Prostate gland (tissue), 2 donors: ENCODE measurements at places on chromosomes 2 and 18.

DNA sequence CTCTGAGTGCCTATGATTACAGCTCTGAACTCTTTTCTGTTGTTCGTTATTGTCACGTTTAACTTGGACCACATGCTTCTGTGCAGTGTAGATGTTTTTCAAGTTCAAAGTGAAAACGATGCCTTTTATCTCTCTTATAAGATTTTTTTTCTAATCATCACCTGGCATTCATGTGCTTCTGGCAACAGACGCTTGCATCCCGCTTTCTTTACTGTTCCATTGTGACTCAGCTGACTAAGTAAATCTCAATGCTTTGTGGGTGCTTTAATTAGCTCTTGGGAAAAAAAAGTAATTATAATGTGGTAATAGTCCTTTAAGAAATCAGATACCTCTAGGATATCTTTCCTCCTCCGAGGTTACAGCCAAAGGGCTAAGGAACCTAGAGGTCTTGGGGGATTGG lies 31.2 kb upstream of the RMP24 start:
- no peak for DNase-seq

GRCh38 chr2:240508832-240509545 lies 48.8 kb downstream of the ANKMY1 start:
- DNase-seq: peak; percentile 2

GRCh38 chr2:65608466-65608865 lies 176.1 kb upstream of the SPRED2 start:
- no peak for DNase-seq

GRCh38 chr2:216519154-216519762 lies 20.6 kb downstream of the RPL37A start:
- peak; percentile 85 for DNase-seq

DNA sequence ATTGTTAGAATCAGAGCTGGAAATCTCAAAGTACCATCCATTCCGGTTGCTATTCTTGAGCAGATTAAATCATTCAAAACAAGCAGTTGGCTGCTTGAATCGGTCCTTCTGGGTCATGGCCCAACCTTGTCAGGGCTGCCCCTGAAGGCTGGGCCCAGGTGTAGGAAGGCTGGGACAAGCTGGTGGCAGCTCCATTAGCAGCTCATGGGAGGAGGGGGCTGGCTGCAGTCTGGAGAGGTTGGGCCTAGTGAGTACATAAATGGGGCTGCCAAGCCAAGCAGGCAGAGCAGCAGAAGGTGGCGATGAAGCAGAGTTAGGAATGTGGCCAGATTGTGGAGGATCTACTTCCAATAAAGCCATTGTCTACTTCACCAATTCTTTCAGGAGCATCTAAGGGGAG lies 81.4 kb downstream of the ADCYAP1 start:
- DNase-seq: no peak

DNA sequence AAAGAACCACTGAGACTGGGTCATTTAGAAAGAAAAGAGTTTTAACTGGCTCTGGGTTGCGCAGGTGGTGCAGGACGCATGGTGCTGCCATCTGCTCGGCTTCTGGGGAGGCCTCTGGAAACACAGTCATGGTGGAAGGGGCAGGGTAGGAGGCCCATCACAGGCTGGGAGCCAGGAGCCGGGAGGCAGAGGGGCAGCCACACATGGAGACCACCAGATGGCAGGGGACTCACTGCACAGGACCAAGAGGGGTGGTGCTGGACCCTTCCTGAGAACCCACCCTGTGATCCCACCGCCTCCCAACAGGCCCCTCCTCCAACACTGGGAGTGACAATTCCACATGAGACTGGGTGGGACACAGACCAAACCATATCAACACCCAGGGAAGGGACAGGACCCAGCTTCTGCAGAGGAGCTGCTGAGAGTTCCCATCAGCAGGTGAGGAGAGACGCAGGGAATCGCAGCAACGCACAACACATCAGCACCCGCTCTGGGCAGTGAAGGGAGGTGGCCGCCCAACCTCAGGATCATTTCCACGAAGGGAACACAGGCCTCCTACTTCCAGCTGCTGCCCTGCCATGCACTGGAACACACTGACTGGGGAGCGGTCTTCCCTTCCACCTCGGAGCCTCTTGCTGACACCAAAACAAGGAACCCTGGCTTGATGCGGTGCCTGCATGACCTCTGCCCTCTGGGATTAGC lies 130.7 kb downstream of the TPO start:
- no peak for DNase-seq

DNA sequence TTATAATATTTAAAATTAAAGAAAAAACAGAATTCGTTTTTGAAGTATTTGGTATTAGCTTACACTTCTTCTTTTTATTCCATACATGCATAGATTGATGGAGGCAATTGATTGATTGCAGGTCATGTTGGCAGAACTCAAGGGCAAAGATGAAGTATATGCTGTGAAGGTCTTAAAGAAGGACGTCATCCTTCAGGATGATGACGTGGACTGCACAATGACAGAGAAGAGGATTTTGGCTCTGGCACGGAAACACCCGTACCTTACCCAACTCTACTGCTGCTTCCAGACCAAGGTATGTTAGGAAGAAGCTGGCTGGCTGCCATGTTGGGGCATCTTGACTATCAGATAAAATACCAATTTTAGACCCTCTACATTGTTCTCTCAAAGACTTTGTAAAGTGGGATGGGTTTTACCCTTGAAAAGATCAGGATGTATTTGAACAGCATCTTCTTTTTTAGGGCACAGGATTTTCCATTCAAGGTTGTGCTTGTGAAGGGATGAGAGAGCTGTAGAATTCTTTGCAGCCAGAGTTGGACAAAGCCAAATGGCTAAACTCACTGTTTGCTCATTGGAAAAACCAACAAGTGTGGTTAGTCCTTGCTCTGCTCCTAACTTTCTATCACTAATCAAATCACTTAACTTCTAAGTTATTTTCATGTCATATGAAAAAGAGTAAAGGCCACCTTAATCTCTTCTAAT lies 286.8 kb upstream of the EPAS1 start:
- DNase-seq: no peak

DNA sequence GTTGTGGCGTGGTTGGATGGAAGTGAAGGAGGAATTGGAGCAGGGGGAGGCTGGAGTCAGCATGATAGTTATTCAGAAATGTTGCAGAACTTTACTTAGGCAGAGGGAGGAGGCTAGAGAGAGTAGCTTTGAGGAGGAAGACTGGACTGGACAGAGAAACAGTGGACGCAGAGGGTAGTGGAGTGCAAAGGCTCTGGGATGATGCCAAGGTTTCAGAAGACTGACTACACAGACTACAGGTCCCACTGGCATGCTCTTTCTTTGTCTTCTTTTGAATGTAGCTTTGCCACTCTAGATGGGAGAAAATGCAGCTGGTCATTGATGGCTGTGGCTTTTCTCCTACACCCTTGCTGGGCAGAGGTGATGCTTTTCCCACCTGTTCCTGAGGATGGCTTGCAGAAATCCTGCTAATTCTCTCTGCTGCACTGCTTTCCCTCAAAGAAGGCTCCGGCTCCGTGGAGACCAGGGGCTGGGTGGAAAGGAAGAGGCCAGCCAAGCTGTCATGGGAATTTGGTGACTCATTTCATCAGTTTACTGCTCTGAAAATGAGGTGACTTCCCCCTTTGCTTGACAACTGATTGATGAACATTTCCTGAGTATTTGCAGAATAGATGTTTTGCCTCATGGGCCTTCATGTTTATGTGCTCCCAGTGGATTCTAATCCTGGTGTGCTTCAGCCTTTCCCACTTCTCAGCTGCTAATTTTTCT lies 42.4 kb downstream of the MEIS1 start:
- no peak for DNase-seq

DNA sequence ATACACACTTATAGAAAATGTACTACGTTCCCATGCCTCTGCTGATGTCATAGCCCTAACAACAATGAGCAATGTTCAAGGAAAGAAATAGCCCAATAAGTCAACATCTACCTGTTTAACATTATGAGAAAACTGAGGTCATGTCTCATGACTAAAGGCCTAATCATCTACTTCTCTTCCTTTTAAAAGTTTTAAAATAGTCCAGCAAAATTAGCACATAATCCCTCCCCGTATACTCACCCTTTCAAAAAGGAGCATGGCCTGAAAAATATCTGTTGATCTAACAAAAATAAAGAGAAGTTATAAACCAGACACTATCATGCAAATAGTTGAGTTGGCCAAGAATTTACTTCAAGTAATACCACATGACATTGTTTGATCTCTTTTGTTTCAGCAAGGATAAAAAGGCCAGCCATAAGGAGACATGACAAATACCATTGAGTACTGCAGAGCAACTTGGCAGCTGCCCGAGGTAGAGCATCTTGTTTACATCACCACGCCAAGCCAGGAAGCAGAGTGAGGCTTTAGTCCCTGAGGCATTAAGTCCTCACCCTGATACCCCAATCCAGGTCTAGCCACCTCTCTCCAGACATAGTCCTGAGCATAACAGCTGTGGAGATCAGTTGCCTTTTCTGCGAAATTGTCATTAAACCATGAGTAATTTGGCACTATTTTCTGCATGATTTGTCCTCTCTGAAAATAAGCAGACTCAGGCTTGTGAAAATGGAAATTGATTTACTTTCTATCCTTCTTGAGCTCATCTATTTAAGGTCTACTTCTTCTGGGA lies 137.4 kb upstream of the ETAA1 start:
- DNase-seq: no peak

DNA sequence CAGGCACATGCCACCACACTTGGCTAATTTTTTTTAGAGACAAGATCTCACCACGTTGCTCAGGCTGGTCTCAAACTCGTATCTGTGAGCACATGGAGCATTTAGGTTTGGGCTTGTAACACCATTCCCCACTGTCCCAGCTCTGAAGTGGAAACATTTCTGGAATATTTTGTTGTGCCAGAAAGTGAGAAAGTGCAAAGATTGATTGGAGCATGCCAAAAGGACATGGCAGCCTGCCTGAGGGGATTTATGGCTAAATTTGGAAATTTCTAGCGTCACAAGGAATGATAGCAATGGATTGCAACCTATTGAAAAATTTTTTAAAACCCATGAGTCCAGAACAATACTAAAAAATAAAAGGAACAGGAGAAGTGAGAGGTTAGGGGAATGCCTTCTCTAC lies 136.8 kb downstream of the ESCO1 start:
- no peak for DNase-seq

DNA sequence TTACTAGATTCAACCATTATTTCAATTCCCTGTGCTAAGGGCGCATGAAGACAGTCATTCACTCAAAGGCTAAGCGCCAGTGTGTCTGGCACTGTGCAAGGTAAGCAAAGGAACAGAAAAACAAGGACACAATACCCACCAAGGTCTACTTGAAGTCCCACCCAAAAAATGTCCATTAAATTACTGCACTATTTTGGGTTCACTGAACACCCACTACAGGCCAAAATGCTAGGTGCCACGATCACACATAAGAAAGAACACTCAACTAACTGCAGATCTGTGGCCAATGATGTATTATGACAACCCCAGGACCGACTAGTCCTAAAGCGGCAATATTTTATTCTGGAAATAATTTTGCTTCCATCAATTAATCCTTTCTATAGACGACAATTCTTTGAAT lies 1.8 kb downstream of the TMEM131 start:
- no peak for DNase-seq

- DNase-seq: no peak
Measured at GRCh38 chr2:48482313-48482712, 47.6 kb upstream of the STON1 start.

DNA sequence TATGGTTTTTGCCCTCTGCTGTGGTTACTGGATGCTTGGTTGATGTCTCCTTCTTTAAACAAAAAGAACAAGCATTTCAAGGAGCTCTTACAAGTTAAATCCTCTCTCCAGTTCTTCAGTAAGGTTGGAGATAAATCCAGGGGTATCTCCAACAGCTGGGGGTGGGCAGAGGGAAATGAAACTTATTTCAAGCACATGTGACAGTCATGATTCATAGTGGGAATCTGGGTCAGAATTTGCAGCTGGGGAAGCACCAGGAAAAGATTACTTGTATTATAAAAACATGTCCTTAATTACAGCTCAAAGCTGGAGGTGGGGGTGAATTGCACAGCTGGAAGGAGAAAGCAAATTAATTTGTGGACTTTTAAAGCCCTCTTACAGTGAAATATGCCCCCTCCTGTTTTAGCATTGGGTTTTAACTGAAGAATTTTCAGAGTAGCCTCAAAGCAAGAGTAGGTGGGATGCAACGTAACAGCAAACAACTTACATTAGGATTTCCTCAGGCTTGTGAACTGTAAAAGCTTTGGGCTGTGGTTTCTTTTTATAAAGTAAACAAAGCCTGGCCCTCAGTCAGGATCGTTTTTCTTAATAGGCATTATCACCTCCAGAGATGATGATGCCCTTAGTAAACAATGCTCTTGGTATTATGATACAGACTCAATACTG lies 596.4 kb downstream of the NYAP2 start:
- no peak for DNase-seq

DNA sequence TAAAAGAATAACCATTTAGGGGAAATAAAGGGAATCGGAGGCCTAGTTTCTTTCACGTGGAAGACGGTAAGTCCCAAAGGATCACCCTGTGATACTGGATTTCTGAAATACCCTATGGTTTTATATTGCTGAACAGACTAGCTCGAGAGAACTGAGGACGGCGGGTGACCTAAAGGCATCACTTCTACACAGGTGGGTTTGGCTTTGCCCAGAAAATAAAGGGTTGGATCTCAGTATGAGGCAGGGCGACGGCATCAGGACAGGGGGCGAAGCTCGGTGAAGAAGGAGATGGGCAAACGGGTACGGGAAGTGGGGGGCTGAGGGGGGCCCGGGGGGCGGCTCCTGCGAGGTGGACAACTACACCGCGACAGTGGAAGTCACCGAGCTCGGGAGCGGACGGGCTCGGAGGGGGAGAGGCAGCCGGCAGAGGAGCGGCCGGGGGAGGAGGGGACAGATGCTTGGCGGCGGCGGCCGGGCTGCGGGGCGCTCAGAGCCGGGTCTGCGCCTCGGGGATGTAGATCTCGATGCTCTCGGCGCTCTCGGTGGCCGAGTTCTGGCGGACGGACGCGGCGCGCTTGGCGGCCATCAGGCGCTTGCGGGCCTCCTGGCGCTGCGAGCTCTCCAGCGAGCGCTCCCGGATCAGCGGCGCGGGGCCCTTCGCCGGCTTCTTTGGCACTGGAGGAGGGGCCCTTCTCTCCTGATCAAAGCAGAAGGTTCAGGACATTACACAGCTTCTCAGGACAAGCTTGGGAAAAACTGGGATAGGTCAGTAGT lies 48.9 kb downstream of the TGIF1 start:
- DNase-seq: peak; percentile 12

DNA sequence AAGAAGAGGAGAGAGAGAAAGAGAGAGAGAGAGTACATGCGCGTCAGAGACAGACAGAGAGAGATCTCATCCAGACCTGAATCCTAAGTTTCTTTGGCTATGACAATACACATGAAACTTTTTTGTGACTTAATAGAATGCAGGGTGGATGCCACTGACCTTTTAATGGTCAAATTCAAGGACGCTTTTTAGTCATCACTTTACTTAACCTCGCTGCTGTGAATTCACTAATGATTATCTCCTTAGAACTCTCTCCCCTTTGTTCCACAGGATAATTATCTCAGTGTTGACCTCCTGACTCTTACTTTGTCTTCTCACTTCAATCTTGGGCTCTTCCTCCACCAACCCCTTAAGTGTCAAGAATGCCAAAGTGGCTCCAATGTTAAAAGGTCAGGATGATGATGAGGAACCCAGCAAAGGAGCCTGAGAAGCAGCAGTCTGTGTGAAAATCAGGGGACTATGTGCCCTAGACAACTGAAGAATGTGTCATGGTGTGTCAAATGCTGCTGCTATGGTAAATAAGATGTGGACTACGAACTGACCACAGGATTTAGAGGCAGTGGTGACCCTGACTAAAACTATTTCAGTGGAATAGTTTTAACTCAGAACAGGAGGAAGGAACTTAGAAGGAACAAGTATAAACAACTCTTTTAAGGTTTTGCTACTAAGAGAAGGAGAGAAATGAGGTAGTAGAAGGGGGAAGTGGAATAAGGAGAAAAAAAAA lies 382.1 kb downstream of the ZEB2 start:
- no peak for DNase-seq

- DNase-seq: no peak
Measured at GRCh38 chr2:46013726-46014125, 283.5 kb upstream of the EPAS1 start.
